ENCODE measurements at places on chromosomes 2 and 18. TPM values are rescaled to one million over a fixed set of nuclear protein-coding genes. Genes with fewer than 3 reads are reported as not detected.

GRCh38 chr2:163123526-163123925 is 285.0 kb upstream of the KCNH7 start:
- H3K4me3 ChIP-seq = no peak overlapping the region
- H3K4me1 ChIP-seq = no peaks in the 10 kb centered on the region
- DNase-seq = no peak
- no peaks in the 10 kb centered on the region for H3K36me3 ChIP-seq
- H3K27me3 ChIP-seq = no peaks in the 10 kb centered on the region

- DNase-seq = no peak
- H3K4me3 ChIP-seq = no peak overlapping the region
- H3K27me3 ChIP-seq = peaks cover 1% of the 10 kb centered on the region
- peaks cover 5% of the 10 kb centered on the region for H3K4me1 ChIP-seq
- H3K36me3 ChIP-seq = no peaks in the 10 kb centered on the region
Measured at GRCh38 chr2:169009865-169010579, 21.1 kb downstream of the ABCB11 start.

DNA sequence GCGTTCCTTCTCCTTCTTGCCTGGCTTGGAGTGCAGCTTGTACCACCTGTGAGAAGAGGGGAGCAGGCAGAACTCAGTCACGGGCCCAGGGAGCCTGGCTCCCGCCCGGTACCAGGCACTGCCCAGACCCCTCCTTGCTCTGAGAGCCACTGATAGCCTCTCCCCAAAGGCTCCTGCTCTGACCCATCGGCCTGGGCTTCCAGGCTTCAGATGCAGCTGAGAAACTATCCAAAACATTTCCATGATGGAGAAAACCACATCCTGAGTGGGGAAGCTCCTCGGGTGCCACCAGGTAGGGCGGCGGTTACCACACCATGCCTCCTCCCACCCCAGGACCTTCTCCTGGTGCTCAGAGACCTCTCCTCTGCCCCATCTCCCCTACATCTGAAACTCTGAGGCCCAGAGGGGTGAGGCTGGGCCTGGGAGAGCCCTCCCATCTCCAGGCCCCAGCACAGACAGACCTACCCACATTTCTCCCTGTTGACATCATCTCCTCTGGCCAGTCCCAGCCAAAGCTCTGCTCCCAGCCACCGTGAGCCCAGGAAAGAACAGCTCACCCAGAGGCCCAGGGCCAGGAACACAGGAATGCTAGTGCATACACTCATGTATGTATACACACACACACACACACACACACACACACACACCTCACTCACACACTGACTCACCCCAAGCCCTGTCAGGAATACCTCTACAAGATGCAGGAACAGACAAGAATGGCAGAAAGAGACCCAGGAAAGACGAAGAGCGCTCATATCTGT is 17.9 kb upstream of the SFXN5 start:
- peak overlapping the region; percentile 54 for H3K27ac ChIP-seq
- H3K4me1 ChIP-seq = peaks cover 89% of the 10 kb centered on the region
- H3K4me3 ChIP-seq = no peak overlapping the region
- no peak for DNase-seq
- peaks cover 11% of the 10 kb centered on the region for H3K36me3 ChIP-seq

GRCh38 chr2:38125842-38126241 is 49.9 kb upstream of the CYP1B1 start:
- H3K4me3 ChIP-seq = no peak overlapping the region
- H3K27ac ChIP-seq = no peak overlapping the region
- DNase-seq = no peak
- H3K36me3 ChIP-seq = no peaks in the 10 kb centered on the region
- peaks cover 43% of the 10 kb centered on the region for H3K4me1 ChIP-seq
- no peaks in the 10 kb centered on the region for H3K27me3 ChIP-seq

- H3K27me3 ChIP-seq = no peaks in the 10 kb centered on the region
- H3K36me3 ChIP-seq = no peaks in the 10 kb centered on the region
- DNase-seq = no peak
- no peak overlapping the region for H3K4me3 ChIP-seq
- H3K4me1 ChIP-seq = peaks cover 8% of the 10 kb centered on the region
Measured at GRCh38 chr18:48459016-48459415, 49.8 kb upstream of the ZBTB7C start.

The NCKAP5 gene
- polyA plus RNA-seq = 0.76 TPM

The BCL11A gene
- 41.1 TPM for polyA plus RNA-seq

The HOXD8 gene
- 4.7 TPM for polyA plus RNA-seq

The STEAP3 gene
- polyA plus RNA-seq = 0.26 TPM

The CCDC150 gene
- polyA plus RNA-seq = 0.54 TPM

The ALLC gene
- not detected for polyA plus RNA-seq

All from spleen (tissue), 13 donors.